ENCODE measurements at places on chromosomes 7 and 10. TPM values are rescaled to one million over a fixed set of nuclear protein-coding genes. Genes with fewer than 3 reads are reported as not detected.

RPS24 gene
- total RNA-seq, result 1,719 TPM

- DNase-seq, result no peak
Measured at GRCh38 chr10:130771491-130771946, 540.0 kb downstream of the TCERG1L start.

DNA sequence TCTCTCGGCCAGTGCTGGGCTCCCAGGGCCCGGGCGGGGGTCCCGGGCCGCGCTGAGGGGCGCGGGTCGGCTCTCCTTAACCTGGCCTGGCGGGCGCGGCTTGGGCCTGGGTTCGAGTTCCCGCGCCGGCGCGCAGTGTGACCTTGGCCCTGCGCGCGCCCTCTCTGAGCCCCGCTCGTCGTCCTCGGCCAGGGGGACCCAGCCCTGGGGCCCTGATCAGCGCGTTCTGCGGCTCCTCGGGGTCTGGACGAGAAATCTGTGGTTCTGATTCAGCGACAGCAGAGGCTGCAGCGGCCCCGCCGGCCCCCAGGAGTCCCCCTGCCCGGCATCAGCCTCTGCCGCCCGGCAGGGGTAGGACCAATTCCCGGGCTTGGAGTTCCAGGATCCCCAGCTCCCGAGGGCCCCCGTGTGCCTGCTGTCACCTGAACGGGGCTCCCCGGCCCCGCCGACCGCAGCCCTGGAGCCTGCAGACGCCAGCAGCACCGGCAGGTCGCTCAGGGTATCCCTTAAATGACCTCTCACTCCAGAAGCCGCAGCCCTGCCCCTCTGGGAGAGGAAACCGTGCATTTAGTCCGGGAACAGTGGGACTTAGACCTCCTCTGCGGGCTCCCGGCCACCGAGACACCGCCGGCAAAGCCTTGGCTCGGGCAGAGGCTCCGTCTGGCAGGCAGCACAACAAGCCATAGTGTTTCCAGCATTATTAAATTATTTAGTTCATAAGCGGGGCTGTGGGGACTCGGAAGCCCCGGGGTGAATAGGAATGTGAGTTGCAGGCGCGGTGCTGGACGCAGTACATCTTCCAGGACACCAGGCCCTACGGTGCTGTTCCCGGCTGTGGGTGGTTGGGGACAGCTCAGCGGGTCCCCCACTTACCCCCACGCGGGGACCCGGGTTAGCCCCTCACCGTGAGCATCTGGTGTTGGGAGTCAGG is 572 bp downstream of the CHST12 start:
- no peak for DNase-seq

GRCh38 chr10:26290236-26290635 is 73.7 kb downstream of the GAD2 start:
- no peak for DNase-seq

DNA sequence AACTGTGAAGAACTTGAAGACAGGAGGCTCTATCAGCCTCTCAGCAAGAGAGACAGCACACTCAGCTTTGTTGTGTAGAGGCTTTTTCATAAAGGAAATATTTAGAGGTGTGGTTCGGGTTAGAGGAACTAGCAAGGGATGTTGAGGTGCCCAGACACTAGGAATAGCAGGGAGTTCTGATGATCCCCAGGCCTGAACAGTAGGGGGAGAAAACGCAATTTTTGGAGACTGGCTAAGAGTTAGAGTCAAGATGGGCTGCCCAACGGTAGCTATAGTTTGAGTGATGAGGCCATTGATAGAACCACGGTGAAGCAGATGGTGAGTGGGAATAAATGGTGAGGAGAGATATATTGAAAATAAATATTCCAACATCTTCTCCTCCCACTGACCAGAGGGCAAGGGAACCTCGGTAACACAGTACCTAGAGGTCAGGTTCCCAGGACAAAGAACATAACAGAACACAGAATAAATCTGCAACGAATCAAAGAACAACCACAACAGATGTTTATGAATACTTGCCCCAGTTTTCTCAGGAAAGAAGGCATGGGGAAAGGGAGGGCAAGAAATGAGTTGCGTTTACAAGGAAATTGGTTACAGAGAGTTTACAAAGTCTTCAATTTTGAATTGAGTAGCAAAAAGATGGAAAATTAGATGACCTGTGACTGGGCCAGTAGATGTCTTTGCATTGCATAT is 24.2 kb upstream of the BPGM start:
- DNase-seq, result no peak

DNA sequence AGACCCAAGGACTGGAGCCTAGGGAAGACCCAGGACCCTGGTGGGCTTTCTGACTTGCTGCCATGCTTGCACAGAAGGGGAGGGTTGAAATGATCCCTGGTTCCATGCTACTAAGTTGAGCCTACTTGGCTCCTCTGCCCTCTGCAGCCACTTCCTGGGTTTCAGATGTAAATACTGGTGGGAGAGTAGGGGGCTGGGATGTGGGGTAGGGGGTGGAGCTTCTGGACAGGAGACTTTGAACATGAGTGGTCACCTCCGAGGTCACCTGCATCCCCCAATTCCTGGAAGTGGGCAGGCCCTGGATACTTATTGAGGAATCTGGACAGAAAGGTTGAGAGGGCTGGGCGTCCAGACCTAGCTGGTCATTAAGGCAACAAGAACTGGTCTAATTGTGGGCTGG is 2.9 kb upstream of the ZMIZ1 start:
- no peak for DNase-seq

DNA sequence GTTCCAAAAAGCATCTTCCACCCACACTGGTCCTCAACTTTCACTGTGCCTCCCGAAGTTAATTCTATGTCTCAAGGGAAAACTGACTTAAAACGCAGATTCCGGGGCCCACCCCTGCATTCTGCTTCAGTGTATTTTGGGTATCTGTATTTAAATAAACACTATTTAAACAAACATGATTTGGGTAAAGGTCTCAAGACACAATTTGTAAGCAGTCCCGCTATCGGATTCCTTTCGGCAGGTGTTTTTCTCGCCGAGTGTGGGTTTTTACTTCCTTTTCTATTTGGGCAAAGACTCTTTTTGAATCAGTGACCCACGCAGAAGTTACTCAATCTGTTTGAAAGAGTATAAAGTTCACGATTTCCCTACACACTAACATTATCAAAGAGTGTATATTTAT is 1.2 kb downstream of the PDIA4 start:
- no peak for DNase-seq

DNA sequence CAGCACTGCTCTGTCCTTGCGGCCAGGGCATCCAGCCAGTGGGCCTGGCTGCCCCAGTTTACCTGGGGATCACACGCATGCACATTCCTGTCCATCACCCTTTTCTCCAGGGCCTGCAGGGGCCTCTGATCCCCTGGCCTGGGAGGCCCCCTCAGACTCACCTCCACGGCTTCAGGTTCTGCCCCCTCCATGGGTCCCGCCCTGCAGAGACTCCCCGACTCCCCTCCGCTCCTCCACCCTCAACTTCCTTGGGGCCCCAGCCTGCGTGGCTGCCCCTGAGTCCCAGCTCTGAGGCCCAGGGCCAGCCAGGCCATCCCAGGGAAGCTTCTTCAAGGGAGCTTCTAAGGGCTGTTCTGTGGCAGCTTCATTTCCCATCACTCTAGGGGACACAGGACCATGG is 324.1 kb downstream of the TCERG1L start:
- DNase-seq, result no peak

HTR7 gene
- total RNA-seq, result 0.52 TPM

- no peak for DNase-seq
Measured at GRCh38 chr10:95395947-95396449, 105.2 kb upstream of the PDLIM1 start.

OR6B1 gene
- total RNA-seq, result not detected

DNA sequence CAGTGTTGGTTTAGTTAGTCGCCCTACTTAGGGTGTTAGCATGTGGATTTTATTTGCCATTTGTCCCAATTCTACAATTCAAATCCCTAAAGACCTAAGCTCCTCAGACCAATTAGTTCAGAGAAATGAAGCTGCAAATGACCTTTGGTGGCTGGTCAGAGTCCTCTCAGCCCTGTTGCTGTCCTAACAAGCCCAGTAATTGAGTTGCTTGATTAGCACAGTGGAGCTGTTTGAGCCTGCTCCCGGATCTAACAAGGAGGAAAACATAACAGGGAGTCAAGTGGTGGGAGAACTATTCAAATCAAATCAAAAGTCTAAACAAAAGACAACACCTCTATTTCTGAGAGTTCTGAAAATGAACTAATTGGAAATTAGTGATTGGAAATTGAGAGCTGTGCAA is 22.1 kb downstream of the ZDHHC6 start:
- no peak for DNase-seq

DNA sequence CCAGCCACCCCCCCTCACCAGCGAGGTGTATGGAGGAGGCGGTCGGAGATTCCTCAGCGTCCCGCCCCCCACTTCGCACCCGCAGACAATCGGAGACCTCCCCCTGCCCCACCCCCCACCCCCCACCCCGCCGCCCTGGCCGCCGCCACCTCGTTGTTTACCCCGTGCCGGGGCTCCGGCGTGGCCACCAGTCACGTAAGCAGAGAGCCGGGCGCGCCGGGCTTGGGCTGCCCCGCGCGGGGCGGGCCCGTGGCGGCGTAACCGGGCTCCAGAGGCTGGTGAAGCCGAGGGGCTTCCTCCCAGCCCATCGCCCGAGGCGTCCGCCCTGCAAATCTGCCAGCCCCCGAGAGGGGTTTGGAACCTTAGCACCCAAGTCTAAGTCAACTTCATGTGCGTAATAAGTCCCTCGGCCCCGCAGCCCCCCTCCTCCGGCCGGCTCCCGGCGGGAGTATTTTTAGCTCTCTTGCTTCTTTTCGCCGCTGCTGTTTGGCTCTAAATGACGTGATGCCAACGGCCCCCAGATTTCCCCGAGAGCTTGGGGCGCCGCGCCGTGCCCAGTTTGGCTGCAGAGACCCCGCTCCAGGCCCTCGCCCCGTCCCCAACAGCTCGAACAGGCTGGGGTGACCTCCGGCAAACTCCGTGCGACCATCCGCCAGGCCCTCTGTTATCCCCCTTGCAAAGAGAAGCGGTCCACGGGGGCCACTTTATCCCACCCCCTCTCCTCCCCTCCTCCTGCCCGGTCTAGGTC is 2.7 kb downstream of the MXI1 start:
- DNase-seq, result no peak
